NCI-H2029 treated with DMSO at 0.1 percent for 48 hours (cell line): ENCODE measurements at places on chromosomes 5 and 9.

DNA sequence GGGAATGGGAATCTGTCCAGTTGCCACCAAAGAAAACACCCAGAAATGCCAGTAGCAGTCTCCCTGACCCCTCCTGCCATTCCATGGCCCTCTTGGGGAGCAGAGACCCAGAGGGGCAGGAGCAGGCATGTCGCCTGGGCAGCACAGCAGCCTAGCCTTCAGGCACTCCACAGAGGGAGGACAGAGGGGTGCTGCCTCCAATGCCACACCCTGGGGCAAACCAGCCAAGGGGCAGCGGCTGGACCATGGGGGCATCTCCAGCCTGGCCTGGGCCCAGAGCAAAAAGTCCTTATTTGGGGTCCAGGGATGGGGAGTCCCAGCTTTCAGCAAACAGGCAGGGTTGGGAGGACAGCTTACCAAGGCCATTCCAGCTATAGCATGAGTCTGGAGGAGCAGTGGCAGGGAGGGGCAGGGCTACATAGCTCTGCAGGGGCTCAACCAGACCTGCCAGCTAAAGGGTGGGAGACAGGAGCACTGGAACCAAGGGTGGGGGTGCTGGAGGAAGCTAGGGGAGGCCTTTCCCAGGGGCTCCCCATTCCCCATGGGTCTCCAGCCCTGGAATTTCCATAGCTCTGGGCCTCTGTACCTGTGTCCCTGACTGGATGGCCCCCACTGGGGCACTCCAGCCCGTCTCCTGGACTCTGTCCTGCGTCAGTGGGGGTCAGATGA is 6.7 kb downstream of the BRD3 start:
- DNase-seq: no peak

- DNase-seq: no peak
These were observed 340.8 kb downstream of the DTWD2 start for GRCh38 chr5:118647587-118647986.

DNA sequence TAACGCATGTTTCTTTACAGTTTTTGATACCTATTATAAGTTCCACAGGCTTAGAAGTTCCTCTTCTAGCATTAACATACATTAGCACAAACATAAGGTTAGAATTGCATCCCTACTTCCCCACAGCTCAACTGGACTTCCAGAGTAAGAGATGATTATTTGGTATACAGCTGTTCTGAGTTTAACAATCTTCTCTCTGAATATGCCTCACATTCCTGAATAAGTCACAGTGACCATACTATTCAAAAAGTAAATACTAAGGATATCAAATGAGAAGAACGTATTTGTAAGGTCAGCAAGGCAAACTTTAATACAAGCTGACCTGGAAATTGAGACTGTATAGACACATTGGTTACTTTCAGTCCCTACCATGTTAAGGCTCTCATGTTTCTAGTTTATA is 21.3 kb downstream of the NR6A1 start:
- DNase-seq: no peak

DNA sequence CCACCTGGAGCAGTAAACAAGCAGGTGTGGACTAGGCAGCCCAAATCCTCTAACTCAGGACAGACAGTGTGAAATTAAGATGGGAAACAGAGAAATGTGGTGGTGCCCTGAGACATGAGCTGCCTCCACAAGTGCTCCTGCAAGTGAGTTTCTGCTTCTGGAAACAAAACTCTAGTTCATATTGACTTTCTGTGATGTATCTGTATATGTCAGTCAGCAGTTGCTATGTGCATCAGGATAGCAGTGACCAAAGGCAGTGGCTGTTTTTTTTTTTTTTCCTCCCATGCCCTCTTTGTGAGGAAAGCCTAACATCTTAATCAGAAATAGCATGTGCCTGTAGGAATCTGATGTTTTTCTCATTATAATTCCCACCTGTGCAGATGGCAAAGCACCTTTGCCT is 318.4 kb upstream of the SEMA6A start:
- no peak for DNase-seq

- DNase-seq: no peak
These were observed 528.9 kb downstream of the AGTPBP1 start for GRCh38 chr9:85212887-85213286.

DNA sequence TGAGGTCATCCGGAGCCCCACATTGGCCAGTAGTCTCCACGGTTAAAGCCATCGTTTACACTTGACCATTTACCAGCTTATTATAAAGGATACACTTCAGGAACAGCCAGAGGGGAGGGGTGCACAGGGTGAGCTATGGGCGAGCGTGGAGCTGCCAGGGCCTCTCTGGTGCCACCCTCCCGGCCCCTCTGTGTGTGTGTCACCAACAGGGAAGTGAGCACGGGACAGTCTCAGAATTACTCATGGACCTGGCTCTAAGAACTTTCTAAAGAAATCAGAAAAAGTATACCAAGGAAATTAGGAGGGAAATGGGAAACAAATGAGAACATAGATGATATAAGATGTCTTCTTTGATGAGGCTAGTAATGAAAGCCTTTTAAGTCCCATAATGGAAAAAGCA is 13.5 kb downstream of the WDR5 start:
- no peak for DNase-seq

GRCh38 chr9:122402403-122402871 is 31.6 kb downstream of the PTGS1 start:
- DNase-seq: no peak
